Adipocyte (in vitro differentiated cells): ENCODE measurements at places on chromosomes 16 and 17.
A peak's percentile ranks its signal among the peaks of the same experiment; 100 is the strongest.

DNA sequence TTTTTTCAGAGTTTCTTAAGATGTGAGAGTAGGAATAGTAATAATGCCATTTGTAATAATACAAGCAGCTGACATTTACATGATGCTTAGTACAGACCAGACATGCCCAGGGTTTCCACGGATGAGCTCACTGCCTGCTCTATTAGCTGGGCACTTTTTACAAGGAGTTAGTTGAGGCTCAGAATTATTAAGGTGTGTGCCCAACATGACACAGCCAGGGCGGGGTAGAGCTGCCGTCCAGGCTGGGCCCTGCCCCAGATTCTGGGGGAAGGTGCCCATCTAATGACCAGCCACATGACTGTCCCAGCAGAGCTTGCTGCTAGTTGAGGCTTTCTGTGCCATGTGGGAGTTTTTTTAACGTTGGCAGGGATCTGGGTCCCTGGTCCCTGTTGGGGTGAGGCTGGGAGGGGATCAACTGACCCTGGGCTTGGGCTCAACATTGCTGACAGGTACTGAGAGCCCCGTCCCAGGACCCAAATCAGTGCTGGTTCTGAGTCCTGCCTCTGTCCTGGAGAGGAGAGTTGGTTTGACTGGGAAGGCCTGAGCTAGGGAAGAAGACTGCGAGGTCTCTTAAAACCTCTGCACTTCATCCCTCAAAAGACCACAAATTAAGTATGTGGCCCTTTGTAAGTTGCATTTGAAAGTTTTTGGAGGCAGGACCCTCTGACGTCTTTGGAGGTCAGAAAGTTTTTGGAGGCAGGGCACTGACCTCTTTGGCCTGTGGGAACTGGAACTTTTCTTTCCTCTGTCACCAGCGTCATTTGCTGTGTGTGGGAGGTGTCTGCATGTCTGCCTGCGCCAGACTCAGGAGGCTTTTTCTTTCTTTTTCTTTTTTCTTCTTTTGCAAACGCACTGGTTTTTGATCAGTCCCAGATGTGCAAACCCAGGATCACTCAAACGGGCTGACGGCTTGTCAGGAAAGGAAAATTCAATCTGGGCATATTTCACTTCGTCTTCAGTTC is 2.2 kb downstream of the CRISPLD2 start:
- peak; percentile 61 for DNase-seq

DNA sequence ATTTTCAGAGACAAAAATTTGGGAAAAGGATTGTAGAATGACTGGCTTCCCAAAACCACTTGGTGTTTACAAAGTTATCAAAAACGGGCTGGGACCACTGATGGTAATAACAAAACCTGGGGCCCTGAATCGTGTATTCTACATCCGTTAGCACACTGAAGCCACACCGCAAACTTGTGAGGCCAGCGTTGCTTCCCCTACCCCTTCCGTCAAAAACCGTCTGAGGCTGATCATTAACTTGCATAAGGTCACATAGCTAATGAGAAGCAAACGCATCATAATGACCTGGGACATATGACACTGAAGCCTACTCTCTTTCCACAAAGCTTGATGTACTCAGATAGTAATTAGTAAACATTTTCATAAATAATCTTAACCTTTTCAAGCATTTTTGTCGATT is 704.3 kb downstream of the MAF start:
- no peak for DNase-seq

DNA sequence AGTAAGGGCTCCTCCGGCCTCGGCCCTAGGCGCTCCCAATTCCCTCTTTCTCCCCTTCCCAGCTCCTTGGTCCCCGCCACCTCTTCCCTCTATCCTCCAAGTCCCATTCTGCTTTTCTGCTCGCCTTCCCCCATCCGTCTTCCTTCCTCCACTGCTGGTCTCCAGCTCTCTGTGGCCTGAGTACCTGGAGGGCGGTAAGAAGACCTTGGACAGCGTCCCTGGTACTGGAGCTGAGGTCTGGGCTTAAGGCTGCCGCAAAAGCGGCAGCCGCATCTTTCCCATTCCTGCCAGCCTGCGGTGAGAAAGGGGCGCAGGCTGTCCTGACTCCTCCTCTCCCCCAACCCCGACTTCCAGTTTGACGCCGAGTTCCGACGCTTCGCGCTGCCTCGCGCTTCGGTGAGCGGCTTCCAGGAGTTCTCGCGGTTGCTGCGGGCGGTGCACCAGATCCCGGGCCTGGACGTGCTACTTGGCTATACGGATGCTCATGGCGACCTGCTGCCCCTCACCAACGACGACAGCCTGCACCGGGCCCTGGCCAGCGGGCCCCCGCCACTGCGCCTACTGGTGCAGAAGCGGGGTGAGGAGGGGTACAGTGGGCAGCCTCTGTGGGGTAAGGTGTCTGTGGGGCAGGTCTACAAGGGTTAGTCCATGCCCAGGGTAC is 471 bp downstream of the PARD6A start:
- DNase-seq = peak; percentile 31

GRCh38 chr17:56592487-56593085 is 913 bp upstream of the NOG start:
- peak; percentile 83 for DNase-seq

- no peak for DNase-seq
These were observed 8.0 kb upstream of the LGALS9 start for GRCh38 chr17:27622986-27623385.

DNA sequence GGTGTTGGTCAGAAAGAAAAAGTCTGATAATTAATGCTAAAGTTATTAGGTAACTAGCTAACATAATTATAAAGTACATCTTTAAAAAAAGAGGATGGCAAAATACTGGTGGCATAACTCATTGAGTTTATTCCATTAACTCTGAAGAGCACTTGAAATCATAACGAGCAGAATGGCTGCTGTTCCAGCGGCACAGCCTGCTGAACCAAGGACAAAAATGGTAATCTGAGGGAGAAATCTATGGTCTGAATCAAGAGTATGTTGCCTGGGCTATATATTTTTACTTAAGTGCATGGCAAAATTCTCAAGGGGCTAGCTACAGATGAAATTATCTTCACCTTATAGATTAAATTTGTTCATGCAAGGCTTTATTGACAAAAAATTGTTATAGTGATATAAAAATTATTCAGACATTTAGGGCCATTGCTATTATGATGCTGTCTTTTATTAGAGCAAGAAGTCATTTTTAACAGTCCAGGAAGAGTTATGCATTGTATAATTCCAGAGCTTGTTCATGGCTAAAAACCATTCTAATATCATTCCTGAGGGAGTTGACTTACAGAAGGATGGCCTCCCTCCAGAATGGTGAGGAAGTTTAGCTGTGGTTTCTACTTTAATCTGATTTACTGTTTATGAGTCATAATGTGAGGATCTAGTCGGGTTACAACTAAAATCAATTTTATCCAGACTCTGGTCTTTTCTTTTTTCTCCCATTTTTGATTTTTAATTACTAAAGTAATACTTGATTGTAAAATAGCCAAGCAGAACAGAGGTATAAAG is 41.4 kb upstream of the ANKFN1 start:
- DNase-seq = peak; percentile 73

DNA sequence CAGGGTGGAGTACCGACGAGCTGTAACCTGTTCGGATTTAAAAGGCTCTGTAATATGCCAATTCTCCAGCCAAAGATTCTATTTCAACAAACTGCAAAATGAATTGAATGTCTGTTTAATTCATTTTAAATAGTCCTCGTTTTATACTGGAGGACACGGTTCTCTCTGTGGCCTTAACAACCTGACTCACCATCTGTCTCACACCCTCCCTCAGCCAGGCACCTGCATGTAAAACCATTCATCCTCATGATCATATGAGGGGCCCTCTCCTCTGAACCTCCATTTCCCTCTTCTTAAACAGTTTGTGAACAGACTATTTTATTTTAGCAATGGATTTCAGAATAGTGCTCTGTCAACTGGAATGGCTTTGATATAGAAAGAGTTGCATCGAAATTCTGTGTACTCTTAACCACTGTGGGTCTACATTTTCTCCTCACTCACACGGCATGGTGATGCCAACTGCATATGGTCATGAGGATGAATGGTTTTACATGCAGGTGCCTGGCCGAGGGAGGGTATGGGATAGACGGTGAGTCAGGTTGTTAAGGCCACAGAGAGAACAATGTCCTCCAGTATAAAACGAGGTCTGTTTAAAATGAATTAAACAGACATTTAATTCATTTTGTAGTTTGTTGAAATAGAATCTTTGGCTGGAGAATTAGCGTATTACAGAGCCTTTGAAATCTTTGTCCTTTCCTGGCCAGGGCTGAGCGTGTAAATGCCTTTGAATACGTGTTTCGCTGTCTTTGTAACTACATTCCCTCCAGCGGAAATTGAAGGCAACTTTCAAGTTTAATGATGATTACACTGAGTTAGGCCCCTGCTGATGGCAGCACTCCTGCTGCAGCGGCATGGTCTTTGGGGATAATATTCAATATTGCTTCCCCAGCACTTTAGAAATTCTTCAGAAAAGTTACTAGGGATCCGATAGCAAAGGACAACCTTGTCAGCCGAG is 329.6 kb downstream of the SNX29 start:
- no peak for DNase-seq

- DNase-seq = peak; percentile 66
These were observed 2.9 kb downstream of the HEXIM1 start for GRCh38 chr17:45150911-45151809.

DNA sequence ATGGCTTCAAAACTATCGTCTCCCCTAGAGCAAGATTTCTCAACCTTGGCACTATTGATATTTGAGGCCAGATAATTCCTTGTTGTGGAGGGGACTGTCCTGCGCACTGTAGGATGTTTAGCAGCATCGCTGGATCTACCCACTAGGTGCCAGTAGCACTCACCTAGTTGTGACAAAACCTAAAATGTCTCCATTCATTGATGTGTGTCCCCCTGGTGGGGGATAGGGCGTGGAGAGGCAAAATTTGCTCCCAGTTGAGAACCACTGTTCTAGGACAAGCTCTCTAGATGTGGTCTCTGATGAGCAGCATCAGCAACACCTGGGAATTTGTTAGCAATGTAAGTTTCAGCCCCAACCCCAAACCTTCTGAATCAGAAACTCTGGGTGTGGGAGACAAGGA is 259.0 kb downstream of the XYLT1 start:
- no peak for DNase-seq

GRCh38 chr17:27741971-27742575 is 58.3 kb downstream of the NOS2 start:
- DNase-seq = no peak

GRCh38 chr17:78133971-78134898 is 3.7 kb downstream of the TMC8 start:
- peak; percentile 29 for DNase-seq

- peak; percentile 83 for DNase-seq
These were observed 115.9 kb upstream of the CIBAR2 start for GRCh38 chr16:85227946-85228862.

- no peak for DNase-seq
These were observed 306.3 kb downstream of the SEC14L1 start for GRCh38 chr17:77446940-77447634.

DNA sequence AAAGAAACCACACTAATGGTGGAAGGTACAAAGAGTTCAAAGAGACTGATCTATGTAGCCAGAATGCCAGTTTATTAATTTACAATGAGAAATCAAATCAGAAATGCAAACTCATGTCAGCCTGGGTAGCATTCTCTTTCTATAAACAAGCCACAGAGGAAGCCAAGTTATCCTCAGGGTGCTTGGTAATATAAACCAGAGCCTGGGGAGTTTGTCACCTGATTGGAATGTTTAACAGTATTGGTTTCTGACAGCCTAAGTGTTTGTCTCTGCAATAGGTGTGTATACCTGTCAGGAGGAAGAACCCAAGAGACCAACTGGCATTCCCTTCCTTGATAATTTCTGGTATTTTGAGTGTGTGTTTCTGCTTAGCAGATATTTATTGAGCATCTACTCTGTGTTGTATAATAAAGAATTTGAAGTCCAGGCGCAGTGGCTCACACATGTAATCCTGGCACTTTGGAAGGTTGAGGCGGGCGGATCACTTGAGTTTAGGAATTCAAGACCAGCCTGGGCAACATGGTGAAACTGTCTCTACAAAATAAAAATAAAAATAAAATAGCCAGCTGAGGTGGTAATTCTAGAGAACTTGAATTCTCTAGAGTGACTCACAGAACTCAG is 3.1 kb upstream of the C17orf58 start:
- peak; percentile 35 for DNase-seq

DNA sequence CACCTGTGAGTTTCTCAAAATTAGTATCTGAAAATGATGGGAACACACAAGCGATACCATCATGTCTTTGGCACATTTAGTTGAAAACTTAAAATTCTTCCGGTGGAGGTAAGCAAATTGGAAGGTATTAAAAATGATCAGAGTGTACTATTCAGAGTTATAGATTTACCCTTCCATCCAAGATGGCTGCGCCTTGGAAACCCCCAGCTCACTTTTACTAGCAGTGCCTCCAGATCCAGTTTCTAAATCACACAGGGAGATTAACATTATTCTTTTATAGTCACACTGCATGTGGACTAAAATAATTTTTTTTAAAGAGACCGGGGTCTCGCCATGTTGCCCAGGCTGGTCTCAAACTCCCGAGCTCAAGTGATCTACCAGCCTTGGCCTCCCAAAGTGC is 15.0 kb downstream of the PITPNC1 start:
- no peak for DNase-seq

DNA sequence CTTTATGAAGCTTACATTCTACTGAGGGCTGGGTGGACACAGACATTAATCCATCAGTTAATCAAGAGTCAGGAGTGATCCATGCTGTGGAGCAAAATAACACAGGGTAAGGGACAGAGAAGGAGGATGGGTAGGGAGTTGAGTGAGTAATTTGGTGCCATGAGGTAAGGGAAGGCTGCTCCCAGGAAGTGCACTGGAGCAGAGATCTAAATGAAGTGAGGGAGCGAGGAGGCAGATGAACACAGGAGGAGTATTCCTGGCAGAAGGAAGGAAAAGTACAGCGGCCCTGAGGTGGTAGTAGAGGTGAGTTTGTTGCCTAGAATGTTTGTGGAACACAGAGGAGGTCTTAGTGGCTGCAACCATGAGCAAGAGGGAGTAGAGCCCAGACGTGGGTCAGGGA is 34.8 kb downstream of the ASIC2 start:
- DNase-seq = no peak

- DNase-seq = no peak
These were observed 1.7 kb downstream of the NUPR1 start for GRCh38 chr16:28537076-28537475.

DNA sequence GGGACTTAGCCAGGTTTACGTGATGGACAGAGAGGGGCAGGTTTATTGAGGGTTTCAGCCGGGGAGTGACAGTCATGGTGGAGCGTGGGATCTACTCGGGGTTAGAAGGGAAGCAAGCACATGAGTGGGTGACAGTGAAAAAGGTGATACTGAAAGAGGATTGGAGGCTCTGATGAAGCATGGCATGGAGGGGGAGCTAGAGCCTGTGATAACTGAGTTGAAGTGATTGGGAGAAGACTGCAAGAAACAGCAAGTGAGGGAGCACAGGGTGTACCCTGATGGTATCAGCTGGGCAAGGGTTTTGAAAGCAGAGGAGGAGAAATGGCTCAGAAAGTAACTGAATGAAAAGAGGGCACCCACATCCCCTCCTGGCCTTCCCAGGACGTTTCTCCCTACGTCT is 6.7 kb upstream of the KSR1 start:
- no peak for DNase-seq

- peak; percentile 30 for DNase-seq
These were observed 133.8 kb upstream of the FAM20A start for GRCh38 chr17:68734931-68735330.

GRCh38 chr16:68406458-68407152 is 41.7 kb downstream of the SMPD3 start:
- DNase-seq = peak; percentile 63
